ENCODE measurements at places on chromosomes 5 and 9.

DNA sequence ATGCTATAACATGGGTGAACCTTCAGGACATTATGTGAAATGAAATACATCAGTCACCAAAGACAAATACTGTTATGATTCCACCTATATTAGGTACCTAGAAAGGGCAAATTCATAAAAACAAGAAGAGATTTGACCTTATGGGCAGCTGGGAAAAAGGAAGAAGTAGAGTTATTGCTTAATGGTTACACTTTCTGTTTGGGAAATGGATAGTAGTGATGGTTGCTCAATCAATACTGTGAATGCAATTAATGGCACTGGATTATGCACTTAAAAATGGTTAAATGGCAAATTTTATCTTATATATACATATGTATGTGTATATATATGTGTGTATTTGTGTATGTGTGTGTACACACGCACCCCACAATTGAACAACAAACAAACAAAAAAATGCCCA is 15.2 kb downstream of the FKBP15 start:
- no peak for DNase-seq

DNA sequence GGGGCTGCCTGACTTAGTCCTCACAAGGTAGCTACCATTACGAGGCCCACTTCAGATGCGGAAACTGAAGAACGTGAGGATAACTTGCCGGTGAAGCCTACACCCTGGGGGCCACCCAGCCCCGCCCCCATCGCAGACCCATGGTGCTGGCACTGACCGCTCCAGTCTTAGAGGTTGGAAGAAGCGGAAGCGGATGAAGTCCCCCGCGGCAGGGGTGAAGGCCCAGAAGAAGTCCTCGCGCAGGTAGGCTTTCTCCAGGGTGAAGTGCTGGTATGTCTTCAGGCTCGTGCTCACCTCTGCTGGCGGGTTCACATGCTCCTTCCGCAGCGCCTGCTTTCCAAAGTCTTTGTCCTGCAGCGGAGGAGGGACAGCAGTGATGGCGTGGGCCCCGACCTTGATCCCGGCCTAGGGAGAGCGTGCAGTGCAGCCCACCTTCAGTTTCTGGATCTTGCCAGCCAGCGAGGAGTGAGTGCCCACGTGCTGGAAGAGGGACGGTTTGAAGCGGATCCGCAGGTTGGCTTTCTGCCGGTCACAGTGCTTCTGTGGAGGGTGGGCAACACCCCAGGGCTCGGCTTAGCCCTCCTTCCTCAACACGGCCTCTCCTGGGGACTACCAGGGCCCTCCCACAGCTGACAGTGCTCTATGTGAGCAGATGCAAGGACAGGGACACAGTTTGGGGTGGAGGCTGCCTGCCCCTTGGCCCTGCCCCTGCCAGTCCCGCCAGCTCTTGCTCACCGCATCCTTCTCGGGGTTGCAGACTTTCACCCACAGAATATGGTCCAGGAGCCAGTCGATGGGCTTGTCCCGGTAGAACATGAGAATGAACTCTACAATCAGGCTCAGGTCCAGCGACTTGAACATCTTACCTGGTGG is 5.2 kb downstream of the LTC4S start:
- DNase-seq: no peak

- no peak for DNase-seq
Observed at GRCh38 chr9:107078061-107078460, 205.0 kb upstream of the RAD23B start.

DNA sequence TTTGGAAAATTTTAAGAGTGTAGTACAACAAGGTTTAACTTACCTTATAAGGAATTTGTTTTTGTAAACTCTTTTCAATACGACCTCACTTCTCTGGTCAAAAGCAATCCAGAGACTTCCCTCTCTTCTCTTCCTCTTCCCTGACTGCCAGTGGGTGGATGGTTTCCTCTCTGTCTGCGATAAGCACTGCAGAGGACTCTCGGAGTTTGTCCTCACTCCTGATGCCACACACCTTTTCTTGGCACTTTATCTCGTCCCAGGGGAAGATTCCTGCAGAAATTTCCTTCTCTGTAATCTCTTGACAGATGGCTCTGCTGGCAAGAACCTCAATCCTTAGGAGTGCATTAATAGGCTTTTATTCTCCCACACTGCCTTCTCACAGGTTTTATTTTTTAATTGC is 641.6 kb downstream of the NR2F1-AS1 start:
- DNase-seq: no peak

- DNase-seq: no peak
Observed at GRCh38 chr9:8558176-8558575, 758.6 kb upstream of the DMAC1 start.

Measured in stimulated activated CD4-positive, alpha-beta T cell treated with anti-CD3 and anti-CD28 coated beads, TNF-alpha, amount 100 ng/mL, for 4 hours (primary cell).